ENCODE measurements at places on chromosomes 1 and 21.

DNA sequence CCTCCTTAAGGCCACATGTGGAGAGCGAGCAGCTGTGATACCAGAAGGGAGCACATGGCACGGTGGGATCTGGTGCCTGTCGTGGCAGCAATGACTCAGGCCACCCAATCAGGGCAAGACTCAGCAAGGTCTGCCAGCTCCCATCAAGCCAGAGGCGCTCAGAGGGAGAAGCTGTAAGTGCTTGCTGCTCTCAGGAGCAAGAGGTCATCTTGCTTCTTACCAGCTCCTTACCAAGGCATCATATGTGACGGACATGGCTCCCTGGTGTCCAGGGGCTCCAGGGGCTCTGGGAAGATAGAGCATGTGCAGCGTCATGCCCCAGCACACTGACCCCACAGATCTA lies 72.9 kb downstream of the ITPKB start:
- no peak for DNase-seq

DNA sequence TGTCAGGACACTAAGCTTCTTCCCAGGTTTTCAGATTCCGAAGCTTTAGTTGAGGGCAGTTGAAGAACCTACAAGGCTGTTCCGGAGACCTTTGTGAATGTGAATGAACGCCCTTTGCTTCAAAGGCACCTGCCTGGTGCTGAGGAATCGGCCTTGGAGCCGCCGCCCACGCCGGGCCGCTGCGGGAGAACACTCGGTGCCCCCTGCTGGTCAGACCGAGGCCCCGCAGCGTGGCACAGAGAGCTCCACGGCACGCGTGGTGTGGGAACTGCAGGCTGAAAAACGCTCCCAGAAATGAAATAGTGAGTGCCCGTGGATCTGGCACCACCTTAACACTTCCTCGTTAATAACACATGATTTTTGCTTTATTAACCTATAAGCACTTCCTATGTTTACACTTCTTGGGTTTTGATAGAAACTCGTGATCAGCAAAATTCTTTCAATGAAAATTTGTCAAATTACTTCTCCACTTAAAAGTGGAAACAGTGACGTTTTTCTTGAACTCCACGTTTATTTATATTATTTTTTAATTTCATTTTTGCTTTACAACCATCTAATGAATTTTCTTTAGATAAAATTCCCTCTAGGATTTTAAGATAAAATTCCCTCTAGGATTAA lies 460.6 kb downstream of the DSCAM start:
- peak; percentile 46 for DNase-seq

GRCh38 chr1:100443811-100444571 lies 91.7 kb downstream of the CDC14A start:
- peak; percentile 49 for DNase-seq

DNA sequence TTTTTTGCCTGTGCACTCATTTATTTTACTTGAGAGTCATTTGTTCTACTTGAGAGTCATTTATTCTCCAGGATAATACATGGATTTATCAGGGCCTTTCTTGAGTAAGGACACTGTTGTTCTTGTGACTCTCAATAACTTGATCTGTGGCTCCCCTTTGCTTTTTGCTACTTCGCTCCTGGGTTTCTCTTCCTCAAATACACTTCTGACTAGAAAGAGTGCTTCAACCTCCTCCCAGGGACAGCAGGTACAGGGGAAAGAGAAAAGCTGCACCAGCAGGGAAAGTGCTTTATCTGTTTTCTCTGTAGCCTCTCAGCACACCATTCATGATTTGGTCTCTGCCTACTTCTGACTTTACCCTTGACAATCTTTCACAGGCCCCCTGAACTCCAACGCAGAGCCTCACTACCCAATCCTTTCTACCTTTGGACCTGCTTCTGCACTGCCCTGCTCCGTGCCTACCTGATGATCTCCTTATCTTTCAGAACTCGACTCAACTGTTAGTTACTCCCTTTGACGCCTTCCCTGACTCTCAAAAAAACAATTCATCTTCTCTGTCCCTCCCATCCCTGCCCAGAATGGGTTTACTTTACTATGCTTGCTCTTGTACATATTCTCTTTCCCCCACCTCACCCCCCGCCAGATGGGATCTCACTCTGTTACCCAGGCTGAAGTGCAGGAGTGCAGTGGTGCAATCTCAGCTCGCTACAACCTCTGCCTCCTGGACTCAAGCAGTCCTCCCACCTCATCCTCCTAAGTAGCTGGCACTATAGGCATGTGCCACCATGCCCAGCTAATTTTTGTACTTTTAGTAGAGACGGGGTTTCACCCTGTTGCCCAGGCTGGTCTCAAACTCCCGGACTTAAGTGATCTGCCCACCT lies 15.6 kb upstream of the PIGM start:
- DNase-seq = no peak

GRCh38 chr1:188599313-188599712 lies 1770.6 kb downstream of the PLA2G4A start:
- peak; percentile 2 for DNase-seq

DNA sequence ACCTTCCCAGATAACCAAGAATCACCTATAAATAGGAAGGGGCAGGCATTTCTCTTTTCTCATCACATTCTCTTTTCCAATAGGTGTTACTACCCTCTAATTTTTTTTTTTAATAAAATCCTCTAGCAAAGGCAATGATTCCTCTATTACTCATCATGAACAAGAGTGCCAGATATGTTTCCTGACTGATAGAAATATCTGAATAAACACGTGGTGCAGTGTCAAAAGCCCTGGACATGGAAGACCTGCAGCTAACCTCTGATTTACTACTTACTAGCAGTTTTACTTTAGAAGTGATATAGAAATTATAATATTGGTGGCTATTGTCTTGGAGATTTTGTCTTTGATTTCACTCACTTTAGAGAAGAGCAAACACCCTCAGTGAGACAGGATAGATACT lies 194.6 kb upstream of the SAMSN1 start:
- no peak for DNase-seq

DNA sequence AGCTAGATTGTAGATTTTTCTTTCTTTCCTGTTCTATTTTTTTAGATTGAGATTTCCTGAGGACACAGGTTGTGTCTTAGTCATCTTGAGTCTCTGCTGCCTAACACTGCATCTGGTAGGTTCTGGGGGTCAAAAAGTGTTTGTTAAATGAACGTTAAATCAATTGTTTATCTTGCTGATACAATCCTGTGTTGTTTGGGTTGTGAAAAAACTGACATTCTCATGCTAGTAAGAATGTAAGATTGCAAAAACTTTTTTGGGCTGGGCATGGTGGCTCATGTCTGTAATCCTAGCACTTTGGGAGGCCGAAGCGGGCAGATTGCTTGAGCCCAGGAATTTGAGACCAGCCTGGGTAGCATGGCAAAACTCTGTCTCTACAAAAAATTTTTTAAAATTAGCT lies 3.4 kb downstream of the CTSK start:
- no peak for DNase-seq

- no peak for DNase-seq
These were observed 201.7 kb upstream of the CHRM3 start for GRCh38 chr1:239184561-239185244.

- no peak for DNase-seq
These were observed 22.4 kb upstream of the RCOR3 start for GRCh38 chr1:211236633-211237320.

- DNase-seq = no peak
These were observed 324.3 kb downstream of the TGFB2 start for GRCh38 chr1:218669431-218669830.

Data from Kasumi-1 (cell line).